ENCODE measurements at places on chromosomes 7 and 10. TPM values are rescaled to one million over a fixed set of nuclear protein-coding genes. Genes with fewer than 3 reads are reported as not detected.

DNA sequence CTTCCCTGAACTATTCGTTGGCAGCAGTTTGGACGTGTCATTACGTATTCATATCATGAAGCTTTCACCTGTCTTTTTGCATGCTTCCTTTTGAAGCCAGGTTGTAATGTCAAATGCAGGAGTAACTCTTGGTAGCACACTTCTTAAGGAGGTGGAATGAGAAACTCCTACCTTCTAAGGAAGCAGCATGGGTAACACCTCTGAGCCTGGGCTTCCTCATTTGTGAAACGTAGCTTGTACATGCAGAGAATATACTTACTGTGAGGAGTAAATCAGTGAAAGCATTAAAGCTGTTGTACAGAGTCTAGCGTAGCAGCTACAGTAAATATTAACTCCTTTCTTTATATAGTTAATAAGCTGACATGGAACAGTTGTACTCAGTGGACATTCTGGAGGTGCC is 21.1 kb downstream of the CUL1 start:
- no peak for DNase-seq

DNA sequence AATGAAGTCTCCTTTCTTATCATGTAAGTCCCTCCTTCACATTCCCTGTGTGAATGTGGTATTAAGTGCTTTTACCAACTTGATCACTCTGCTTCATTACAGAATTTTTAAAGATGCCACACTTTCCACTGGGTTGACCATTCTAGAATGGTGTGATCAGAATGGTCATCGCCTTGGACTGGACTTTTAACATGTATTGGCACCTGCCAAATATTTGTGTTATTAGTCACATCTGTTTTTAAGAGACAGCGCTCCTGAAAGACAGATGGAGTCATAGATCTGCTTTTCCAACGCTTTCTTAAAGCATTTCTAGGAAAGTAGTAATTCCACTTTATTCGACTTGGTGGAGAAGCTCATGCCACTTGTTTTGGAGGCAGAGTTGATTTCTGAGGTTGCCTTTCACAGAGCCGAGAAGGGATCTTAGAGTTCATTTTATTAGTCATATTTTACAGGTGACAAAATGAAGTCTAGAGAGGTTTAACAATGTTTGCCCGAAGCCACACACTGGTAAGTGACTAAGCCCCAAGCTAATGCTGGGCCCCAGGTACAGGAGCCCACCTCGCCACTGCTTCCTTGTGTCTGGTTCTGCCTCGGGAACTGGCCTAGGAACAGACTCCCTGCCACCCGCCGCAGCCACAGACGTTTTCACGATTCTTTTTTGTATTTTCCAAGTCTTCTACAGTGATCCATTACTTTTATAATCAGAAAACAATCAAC is 10.4 kb upstream of the BAMBI start:
- no peak for DNase-seq

- no peak for DNase-seq
These were observed 33.9 kb downstream of the MYL10 start for GRCh38 chr7:101595246-101595645.

DNA sequence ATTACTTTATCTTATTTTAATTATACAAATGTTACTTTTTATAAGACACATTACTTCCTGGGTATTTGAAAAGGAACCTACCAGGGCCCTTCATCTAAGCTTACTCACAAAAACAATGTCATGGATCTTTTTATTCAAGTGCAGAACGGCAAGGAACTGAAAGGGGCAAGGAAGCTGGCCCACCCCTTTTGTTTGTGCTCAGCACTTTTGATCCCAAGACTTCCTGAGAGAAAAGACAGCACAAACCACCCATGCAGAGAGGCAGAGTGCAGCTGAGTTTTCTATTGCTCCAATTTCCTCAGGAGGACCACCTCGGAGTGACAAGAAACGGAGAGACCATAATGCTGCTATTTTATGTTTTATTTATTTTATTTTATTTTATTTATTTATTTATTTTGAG is 232.0 kb upstream of the NRP1 start:
- no peak for DNase-seq

- no peak for DNase-seq
These were observed 66.8 kb upstream of the COL13A1 start for GRCh38 chr10:69734797-69735468.

GRCh38 chr7:67019562-67020390 is 23.1 kb downstream of the TYW1 start:
- no peak for DNase-seq

DNA sequence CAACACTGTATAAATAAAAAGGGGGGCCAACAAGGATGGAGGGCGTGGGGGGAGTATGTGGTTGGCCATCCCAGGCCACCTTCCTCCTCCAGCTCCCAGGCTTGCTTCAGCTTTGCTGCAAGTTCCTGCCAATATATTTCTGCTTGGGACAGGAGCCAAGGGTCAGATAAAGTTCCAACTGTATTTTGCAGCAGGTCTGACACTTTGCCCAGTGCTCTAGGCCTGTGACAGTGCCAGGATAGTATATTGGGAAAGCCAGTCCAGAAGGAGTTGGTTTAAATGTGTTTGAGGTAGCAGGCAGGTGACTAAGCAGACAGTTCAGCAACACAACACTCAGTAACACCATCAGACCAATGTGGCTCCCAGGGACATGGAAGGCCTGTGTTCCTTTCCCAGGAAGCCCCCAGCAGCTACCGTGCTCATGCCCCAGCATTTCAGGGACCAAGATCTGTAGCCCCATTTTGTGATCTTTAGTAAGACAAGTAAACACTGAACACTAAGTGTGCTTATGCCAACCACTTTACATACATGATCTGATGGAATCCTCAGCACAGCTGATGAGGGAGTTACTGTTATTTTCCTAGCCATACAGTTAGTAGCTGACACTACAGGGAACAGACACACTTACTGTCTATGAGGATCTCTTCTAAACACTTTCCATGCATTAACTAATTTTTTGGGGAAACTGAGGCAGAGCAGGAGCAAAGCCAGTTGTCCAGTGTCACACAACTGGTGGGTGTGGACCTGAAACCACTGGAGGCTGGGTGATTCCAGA is 38.9 kb downstream of the DNAJB12 start:
- peak; percentile 50 for DNase-seq

- DNase-seq, result no peak
These were observed 64.2 kb downstream of the PRLHR start for GRCh38 chr10:118531105-118531852.

- no peak for DNase-seq
These were observed 270.1 kb downstream of the PTPRN2 start for GRCh38 chr7:158317238-158318205.

DNA sequence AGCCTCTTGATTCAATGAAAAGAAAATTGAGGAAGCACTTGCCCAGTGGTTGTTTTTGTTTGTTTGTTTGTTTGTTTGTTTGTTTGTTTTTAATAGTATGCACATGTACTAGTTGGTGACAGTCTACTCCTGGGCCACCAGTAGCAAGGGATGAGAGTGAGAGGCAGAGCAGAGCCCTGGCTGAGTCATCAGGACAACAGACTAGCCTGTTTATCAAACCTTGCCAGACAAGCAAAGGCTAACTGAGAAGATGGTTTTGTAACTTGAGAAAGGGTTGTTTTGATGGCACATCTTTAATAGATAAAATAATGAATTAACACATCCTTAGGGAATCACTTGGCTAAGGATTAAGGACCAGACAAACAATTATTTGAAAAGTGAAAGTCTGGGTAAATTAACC is 78.1 kb downstream of the INHBA start:
- no peak for DNase-seq

DNA sequence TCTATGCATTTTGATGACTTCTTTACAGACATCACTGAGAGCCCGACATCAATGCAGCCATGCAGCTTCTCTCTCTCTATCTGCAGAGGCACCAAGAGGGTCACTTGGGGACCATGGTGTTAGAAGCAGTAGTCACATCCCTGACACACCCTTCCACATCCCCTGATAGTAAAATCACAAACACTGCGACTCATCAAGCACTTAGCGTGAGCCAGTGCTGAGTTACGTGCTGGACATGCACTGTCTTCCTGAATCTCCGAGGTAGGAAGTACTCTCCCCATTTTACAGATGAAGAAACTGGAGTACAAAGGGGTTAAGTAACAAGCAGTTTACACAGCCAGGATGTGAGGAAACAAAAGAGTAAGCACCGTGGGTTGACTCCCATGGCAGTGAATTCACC is 109.2 kb downstream of the OSBPL3 start:
- DNase-seq, result no peak

DNA sequence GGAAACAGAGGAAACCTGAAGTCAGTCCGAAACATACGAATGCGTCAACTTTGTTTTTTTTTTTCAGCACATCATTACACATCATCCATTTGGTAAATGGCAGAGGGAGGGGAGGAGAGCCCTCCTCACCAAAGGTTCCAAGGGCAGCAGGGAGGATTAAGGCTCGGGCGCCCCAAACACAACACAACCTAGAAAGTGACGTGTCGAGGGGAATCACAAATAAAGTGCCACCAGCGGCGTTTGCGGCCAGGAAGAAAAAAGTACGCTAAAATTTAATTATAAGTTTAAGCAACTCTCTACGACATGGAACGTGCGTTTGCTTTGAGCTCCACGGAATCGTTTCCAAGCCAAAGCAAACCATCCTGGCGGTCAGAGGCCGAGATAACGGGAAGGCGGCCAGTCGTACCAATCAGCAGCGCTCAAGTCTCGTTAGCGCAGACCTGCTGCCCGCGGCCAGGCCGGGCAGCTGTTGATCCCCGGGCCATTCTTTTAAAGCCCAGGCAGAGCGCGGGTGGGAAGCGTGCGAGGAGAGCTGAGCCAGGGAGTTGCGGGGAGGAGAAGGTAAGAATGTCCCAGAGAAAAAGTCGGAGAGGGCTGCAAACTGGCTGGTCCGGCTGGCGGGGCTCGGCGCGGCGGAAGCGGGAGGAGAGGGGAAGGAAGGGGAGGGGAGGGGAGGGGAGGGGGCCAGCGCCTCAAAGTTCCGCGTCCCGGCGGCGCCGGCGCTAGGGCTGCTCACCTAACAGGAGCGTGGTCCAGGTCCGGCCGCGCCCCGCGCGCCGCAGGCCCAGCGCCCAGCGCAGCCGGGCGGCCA is 719 bp downstream of the DPY19L1 start:
- DNase-seq, result no peak

DNA sequence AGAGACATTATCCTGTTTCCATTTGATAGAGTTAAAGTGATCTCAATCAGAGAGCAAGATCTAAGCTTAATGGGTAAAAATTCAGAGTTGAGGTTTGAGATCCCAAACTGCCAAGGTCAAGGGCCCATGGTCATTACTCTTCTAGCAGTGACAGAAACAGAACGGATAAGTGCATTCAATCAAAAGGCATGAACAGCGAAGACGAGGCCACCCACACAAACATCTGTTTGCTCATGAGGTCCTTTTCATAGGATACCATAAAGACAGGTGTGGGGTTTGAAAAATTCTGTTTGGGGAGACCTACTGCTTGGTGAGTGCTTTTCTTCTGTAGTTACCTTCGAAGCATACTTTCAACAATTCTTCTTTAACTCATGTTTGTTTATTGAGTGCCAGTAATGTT is 58.3 kb downstream of the SEMA3C start:
- no peak for DNase-seq

- DNase-seq, result no peak
These were observed 4.4 kb downstream of the KEL start for GRCh38 chr7:142957723-142958122.

GRCh38 chr7:98687111-98687751 is 70.1 kb downstream of the NPTX2 start:
- no peak for DNase-seq

GRCh38 chr7:100003711-100004661 is 11.4 kb upstream of the ZKSCAN1 start:
- DNase-seq, result no peak

GRCh38 chr7:143391462-143392404 is 10.6 kb downstream of the ZYX start:
- peak; percentile 75 for DNase-seq

- no peak for DNase-seq
These were observed 7.4 kb upstream of the LFNG start for GRCh38 chr7:2512179-2512661.

GRCh38 chr7:3520206-3520605 is 219.2 kb downstream of the SDK1 start:
- DNase-seq, result no peak

GRCh38 chr10:5515948-5516761 is 8.6 kb upstream of the CALML3 start:
- no peak for DNase-seq

- DNase-seq, result no peak
These were observed 66.9 kb upstream of the FHIP2A start for GRCh38 chr10:114754445-114755320.

GRCh38 chr7:54615537-54615936 is 73.4 kb downstream of the VSTM2A start:
- no peak for DNase-seq

- no peak for DNase-seq
These were observed 736 bp downstream of the MINDY4 start for GRCh38 chr7:30771880-30772425.

GRCh38 chr7:99485094-99485493 is 12.4 kb downstream of the ZNF789 start:
- no peak for DNase-seq

- no peak for DNase-seq
These were observed 35.5 kb downstream of the CAV1 start for GRCh38 chr7:116560021-116560970.

GRCh38 chr7:17405786-17406185 is 107.3 kb downstream of the AHR start:
- no peak for DNase-seq

MOGAT3 gene
- not detected for total RNA-seq

ATXN7L1 gene
- 13.4 TPM for total RNA-seq

HECTD2 gene
- 35.9 TPM for total RNA-seq

CABCOCO1 gene
- total RNA-seq, result not detected

TYW1B gene
- 6.8 TPM for total RNA-seq

EPHB6 gene
- total RNA-seq, result 25.3 TPM

CALHM1 gene
- total RNA-seq, result not detected

CYP17A1 gene
- total RNA-seq, result 1.3 TPM

UPF2 gene
- 26.0 TPM for total RNA-seq

ARID5B gene
- 80.4 TPM for total RNA-seq
